ENCODE measurements at places on chromosomes 5 and 9.

- no peak for DNase-seq
Observed at GRCh38 chr9:101487443-101487840, 46.2 kb upstream of the RNF20 start.

DNA sequence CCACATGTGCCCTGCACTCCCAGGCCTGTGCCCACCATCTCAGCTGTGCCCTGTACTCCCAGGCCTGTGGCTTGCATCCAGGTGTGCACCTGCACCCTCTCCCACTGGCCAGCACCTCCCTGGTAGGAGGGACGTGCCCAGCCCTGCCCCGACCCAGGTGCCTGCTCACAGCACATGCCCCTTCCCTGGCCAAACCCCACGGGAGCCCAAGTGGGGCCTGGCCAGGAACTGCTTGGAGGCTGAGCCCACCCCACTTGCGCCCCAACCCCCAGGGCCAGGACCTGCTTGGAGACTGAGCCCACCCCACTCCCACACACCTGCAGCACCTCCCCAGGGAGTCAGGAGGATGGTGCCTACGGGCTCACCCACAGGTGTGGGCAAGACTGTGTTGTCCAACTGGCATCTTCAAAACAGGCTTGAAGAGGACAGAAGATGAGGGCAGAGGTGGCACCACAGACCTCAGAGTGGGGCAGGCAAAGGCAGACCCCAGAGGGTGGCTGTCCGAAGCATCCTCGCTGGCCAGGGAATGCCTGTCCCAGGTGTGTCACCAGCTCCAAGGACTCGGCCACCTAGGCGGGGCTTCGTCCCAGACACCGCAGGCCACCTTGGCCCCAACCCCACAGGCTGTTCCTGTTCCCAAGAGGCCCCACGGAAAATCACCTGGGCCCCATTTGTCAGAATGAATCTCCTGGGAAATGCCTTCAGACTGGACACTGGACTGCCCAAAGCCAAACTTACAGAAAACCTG, 10.8 kb downstream of the ZDHHC11B start:
- DNase-seq, result no peak

DNA sequence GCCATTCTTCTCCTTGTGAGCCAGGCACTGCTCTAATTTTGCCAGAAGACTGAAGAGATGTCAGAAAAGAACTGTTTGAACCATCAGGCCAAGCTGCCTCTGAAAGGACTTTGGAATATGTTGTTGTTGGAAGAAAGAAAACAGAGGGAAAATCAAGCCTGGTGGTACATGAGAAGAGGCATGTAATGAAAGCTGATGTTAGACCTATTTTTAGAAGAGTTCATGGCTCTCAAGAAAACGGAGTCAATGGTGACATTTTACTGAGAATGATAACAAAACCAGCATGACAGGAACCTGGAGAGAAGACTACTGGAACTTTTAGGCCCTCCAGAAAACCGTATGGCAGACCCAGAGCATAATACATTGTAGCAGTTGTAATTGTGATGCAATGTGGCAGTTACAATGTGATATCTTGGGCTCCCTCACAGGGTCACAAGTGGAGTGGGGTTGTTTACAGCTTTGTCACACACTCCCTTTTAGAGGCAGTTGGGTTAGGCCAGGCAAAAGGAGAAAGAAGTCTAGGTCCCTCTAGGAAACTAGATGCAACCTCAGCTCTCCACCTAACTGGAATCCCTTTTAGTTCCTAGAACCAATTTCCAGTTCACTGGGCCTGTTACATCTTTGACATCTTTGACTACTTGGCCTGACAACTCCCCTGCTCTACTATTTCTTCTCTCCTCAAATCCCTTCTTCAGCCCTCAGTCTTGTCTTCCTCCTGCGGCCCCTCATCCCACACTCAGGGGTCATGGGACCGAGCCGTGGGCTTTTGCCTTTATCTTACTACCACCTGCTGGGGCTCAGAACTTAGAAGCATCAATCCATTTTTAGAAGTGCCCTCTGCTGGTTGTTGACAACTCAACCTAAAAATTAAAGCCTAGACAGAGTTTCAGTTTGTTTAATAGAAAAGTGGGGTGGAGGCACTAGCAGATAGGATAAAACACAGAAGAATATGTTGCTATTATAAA, 61.2 kb upstream of the JAK2 start:
- no peak for DNase-seq

DNA sequence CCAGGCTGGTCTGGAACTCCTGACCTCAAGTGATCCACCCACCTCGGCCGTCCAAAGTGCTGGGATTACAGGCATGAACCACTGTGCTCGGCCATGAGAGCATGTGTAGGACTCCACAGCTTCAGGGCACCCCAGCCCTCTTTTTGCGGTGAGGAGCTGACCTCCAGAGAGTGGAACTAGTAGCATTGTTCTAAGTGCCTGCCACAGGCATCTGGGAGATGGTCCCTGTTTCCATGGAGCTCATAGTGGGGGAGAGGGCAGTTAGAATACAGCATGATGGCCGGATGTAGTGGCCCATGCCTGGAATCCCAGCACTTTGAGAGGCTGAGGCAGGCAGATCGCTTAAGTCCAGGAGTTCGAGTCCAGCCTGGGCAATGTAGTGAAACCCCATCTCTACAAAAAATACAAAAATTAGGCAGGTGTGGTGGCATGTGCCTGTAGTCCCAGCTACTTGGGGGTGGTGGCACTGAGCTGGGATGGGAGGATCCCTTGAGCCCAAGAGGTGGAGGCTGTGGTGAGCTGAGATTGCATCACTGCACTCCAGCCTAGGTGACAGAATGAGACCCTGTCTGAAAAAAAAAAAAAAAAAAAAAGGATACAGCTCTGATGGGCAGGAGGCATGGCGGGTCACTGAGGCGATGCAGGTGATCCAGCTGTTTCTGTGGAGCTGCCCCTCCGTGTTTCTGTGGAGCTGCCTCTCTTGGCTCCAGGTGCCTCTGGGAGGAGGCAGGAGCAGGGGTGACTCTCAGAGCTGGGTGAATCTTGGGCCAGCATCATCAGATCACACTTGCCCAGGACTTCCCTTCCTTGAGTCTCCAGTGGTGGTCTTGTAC, 4.2 kb downstream of the ASS1 start:
- no peak for DNase-seq

DNA sequence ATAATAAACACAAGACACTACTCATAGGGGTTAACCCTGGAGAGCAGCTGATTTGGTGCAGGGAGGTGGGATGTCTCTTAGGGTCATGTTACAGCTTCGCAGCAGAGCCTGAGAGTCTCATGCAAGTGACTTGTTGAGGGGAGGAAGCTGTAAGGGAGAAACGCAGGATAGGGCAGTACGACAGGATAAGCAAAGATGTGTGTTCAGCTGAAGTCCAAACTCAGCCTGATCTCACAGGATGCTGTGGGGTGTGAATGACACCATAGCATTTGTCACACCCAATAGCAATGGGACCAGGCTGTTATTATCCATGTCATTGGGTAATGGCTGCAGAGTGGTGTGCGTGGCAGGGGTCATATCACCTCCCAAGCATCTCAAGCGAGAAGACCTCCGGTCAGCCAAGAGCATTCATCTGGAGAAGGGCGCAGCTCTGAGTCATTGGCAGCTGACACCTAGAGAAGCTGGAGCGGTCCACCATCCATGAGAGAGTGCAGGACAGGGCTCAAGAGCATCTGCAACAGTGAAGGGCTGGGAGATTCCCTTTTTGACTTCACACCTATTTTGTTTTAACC, 49.2 kb upstream of the RPL26L1 start:
- DNase-seq, result no peak

DNA sequence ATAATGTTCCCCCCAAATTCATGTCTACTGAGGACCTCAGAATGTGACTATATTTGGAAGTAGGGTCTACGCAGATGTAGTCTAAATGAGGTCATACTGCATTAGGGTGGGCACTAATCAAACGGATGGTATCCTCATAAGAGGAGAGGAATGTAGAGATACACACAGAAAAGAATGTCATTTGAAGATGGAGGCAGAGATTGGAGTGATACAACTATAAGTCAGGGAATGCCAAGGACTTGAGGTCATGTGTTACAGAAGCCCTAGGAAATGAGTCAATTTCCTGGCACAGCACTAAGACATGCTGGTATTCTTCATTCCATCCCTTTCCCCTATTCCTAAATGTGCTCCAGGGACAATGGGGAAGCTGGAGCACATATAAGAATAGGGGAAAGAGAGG, 758 bp upstream of the PDCD1LG2 start:
- no peak for DNase-seq

- peak; percentile 75 for DNase-seq
Observed at GRCh38 chr9:83707518-83707767, 315 bp downstream of the UBQLN1 start.

DNA sequence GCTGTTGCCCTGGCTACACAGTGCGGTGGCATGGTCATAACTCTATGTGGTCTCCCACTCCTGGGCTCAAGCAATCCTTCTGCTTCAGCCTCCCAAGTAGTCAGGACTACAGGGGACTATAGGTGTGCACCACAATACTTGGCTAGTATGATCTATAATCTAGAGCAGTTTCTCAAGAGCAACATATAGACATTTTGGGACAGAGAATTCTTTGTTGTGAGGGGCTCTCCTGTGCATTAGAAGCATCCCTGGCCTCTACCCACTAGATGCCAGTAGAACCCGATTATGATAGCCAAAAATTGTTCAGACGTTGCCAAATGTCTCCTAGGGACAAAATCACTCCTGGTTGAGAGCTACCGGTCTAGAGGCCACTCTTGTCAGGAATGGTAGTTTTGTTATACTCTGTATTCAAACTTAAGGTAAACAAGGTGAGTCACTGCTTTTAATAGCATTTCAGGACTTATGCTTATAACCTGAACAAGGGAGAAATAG, 7.2 kb downstream of the ANKHD1 start:
- no peak for DNase-seq

GRCh38 chr9:87381050-87381711, 116.5 kb upstream of the DAPK1 start:
- no peak for DNase-seq

DNA sequence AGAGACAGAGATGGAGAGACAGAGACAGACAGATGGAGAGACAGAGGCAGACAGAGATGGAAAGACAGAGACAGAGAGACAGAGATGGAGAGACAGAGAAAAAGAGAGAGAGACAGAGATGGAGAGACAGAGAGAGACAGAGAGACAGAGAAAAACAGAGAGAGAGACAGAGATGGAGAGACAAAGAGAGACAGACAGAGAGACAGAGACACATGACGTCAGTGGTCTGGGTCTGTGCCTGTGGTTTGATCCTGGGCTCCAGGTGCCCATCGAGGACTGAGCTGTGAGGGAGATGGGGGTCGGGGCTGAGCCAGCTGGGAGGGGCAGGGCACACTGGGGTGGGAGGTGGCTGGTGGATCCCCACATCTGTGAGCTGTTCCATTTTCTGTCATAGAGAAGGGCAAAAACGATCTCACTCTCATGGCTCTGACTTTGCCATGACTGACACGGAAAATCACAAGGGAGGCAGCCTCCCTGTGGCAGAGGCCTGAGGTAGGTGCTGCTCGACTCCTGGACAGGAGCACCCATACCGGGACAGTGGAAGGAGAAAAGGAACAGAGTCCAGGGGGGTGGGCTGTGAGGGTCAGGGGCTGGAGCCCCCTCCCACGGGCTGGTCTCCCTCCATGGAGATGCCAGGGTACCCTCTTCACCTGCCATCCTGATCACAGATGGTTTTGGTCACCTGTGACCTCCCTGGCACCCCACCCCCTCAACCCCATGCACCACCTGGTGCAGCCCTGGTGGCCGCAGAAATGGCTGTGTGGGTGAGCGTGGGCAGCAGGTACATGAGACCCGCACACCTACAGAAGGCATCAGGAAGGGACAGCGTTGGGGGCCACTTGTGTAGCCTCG, 28.8 kb downstream of the GLT6D1 start:
- no peak for DNase-seq

DNA sequence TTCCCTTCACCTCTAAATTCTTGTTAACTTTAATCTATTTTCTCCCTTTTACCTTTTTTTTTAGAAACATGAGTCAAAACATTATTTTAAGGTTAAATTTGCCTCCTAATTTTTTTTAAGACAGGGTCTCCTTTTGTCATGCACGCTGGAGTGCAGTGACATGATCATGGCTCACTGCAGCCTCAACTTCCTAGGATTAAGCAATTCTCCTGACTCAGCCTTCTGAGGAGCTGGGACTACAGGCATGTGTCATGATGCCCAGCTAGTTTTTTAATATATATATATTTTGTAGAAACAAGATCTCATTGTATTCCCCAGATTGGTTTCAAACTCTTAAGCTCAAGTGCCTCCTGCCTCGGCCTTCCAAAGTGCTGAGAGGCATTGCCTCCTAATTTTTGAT, 424.7 kb upstream of the FAM174A start:
- DNase-seq, result no peak

DNA sequence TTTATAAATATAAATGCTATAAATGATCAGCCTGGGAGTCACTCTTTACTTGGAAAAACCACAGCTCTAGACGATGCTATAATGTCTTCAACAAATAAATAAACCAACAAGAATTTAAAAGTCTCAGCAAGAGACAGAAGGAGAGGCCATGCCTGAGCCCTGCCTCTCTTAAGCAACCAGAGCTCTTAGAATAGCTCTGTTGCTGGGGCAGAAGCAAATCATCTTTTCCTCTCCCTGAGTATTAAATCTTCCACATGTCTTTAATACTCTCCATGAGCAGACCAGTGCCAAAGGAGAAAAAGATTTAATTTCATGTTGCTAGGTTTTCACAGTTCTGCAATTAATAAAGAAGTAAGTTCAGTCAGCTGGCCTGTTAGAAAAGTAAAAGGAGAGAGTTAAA, 408.0 kb upstream of the SLC30A5 start:
- DNase-seq, result no peak

GRCh38 chr9:92808726-92809451, 44.3 kb upstream of the BICD2 start:
- peak; percentile 78 for DNase-seq

GRCh38 chr9:111752455-111752854, 42.3 kb downstream of the SHOC1 start:
- no peak for DNase-seq

DNA sequence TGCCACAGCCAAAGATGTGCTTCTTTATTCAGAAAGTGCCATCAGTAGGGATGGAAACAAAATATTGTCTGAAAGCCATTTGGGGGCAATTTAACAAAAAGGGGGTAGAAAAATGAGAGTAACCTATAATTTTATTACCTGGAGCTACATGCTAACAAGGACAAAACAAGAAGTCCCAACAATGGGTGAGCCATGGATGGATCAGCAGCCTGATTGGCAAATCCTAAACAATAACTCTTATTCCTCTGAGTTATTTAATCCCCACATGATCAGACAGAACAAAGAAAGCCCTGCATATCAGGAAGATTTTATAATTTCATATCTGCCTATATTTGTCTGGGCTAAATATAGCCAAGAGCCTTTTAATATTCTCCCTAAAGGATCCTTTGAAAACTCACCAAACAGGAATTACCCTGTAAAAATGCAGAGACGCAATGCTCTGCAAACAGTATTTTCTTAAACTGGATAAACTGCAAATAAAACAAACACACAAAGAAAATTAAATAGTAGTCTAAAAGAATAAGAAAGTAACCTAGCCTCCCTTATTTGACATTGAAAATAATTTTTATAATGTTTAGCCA, 483.4 kb downstream of the ZNF608 start:
- no peak for DNase-seq

Data from T1000 (cell line).